ENCODE measurements at places on chromosomes 3 and 15.
A peak's percentile ranks its signal among the peaks of the same experiment; 100 is the strongest.

DNA sequence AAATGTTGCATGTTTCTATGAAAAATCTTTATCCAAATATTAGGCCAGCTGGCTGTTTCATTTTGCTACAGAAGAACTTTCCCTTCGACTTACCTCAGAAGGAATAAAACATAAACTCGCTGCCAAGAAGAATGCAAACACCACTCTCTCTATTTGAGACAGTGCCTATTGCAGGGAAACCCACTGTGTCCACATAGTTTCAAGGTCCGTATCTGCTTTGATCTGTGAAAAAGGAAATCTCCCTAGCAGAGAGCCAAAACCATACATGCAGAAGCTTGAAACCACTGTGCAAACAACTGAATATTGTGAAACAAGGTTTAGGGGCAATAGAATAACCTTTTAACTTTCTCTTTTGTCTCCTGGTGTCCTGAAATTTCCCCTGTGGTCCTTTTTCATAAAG lies 35.0 kb upstream of the CAPN7 start:
- no peak for DNase-seq

GRCh38 chr15:74438721-74439316 lies 5.1 kb upstream of the SEMA7A start:
- DNase-seq, result peak; percentile 79

DNA sequence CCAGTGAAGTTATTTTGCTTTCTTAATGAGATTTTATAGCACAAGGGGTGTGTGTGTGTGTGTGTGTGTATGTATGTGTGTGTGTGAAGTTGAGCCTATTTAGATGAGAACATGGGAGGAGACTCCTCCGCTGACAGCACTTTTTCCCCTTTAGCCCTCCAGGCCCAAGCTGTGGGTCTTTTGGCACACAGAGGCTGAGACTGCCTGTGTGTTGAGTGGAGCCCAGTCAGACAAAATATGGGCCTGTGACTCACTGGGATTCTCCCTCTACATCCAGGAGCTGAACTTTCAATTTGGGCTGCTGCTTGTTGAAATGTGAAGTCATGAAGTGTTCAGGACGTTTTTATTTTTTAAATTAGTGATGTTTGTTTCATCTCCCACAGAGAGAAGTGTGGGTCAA lies 108.0 kb downstream of the MFSD1 start:
- peak; percentile 66 for DNase-seq

GRCh38 chr3:125003369-125003853 lies 52.4 kb downstream of the HEG1 start:
- peak; percentile 49 for DNase-seq

- DNase-seq, result no peak
Observed at GRCh38 chr3:13168391-13168790, 95.2 kb upstream of the IQSEC1 start.

DNA sequence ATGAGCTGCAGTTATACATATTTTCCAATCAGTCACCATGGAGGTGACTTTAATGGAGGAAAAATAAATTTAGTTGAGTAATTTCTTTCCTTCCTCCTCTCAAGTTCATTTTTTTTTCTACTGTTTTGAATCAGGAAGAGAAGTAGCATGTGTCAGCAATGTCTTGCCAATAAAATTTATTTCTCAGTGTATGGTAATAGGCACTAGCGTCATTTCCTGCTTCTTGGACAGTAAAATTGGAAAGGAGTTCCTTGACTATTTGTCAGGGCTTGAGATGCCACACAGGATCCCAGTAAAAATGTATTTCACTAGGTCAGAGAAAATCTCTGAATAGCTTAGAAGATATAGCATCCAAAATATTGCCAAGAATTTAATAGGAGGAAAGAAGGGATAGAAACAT lies 605.9 kb downstream of the ROBO1 start:
- peak; percentile 63 for DNase-seq

DNA sequence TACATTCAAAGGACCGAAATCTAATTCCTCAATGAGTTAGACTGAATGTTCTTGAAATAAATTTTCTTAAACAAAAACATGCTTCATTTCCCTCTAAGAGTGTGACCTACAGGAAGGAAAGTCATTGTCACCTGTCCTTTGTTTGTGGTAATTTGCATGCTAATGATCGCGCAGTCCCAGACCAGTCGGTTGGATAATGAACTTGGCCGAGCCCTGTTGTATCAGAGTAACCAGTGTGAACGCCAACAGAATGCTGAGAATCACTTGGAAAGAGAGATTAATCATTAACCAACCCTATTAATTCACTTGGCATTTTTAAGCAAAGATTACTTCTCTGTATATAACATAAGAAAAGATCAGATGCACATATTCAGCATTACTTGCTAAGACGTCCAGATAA lies 8.1 kb upstream of the ARNT2 start:
- no peak for DNase-seq

- DNase-seq, result peak; percentile 11
Observed at GRCh38 chr3:104992676-104993075, 374.0 kb upstream of the ALCAM start.

GRCh38 chr3:10783360-10784351 lies 32.4 kb upstream of the SLC6A11 start:
- peak; percentile 30 for DNase-seq

DNA sequence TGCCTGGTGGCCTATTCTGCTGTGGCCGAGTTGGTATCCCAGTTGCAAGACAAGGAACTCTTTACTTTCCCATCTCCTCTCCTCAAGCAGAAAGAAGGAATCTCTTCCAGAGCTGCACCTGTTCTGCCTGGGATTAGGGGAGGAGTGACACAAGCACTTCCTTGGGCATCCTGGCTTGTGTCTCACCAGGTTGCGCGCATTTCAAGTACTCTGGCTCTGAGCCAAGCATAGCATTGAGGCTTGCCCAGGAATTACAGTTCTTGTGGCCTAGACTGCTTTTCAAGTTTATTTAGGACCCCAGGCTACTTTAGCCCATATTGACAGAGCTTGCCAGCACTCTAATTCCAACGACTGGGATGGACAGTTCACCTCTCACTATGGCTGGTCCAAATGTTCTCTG lies 150.5 kb downstream of the RSRC1 start:
- DNase-seq, result no peak

- no peak for DNase-seq
Observed at GRCh38 chr3:148204131-148204530, 493.6 kb upstream of the AGTR1 start.

DNA sequence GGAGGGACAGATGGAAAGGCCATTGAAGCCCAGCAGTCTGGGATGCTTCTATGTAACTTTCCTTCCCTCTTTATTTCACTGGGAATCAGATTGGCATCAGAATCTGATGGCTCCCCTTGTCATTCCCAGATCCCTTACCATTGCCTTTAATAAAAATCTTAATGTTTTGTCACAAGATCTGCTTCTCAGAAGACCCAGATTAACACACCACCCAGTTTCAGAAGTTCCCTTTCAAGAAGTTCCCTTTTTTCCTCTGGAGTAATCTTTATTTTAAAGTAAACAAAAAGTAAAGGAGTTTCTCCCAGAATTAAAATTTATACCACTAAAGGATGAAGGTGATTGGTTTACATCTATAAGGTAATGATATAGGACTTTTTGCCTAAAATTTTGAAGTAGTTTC lies 76.4 kb downstream of the UBR1 start:
- no peak for DNase-seq

GRCh38 chr3:66709532-66709931 lies 208.7 kb upstream of the LRIG1 start:
- no peak for DNase-seq

DNA sequence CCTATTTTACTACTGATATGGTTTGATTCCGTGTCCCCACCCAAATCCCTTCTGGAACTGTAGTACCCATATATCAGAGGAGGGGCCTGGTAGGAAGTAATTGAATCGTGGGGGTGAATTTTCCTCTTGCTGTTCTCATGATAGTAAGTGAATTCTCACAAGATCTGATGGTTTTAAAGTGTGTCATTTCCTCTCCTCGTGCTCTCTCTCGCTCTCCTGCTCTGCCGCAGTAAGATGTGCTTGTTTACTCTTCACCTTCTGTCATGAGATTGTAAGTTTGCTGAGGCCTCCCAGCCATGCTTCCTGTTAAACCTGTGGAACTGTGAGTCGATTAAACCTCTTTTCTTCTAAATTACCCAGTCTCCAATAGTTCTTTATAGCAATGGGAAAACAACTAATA lies 81.2 kb upstream of the ZBTB20 start:
- DNase-seq, result peak; percentile 40

- no peak for DNase-seq
Observed at GRCh38 chr15:49688135-49688790, 67.4 kb downstream of the DTWD1 start.

GRCh38 chr15:49309889-49310288 lies 113.2 kb upstream of the FGF7 start:
- peak; percentile 13 for DNase-seq

DNA sequence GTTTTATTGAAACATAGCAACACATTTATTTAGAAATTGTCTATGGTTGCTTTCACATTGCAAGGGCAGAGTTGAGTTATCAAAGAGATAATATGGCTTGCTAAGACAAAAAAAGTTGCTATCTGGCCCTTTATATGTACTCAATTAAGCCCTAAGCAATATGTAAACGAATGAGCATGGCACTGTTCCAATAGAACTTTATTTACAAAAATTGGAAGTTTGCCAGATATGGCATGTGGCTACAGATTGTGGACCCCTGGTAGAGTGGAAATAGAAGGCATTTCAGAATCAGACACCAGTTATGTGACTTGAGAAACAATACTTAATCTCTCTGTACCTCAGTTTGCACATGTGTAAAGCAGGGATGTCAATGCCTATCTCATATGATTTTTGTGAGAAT lies 515.6 kb upstream of the SGO1 start:
- DNase-seq, result no peak

- peak; percentile 88 for DNase-seq
Observed at GRCh38 chr3:178845420-178846118, 226.0 kb downstream of the ZMAT3 start.

DNA sequence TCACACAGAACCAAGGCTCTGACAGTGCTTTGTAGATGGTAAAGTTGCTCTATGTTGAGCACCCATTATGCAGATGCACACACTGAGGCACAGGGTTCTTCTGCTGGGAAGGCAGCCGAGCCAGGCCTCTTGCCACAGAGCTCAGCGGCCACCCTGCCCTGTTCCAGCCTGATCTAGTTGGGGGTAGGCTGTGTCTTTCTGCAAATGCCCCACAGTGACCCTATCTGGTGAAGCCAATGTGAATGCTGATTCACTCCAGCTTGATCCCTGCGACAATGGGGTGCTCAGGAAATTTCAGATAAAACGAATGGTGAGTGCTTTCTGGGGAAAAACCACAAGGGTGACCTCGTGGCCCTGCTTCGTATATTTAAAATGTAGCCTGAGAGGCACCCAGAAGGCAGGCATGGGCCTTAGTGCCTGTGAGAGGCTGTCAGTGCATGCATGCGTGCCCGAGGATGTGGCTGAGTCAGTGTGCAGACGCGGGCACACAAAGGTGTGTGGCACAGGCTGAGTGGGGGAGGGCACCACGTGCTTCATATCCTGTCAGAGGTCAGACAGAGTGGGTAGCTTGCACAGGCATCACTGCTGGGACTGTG lies 85.7 kb downstream of the ATP2B2 start:
- no peak for DNase-seq

DNA sequence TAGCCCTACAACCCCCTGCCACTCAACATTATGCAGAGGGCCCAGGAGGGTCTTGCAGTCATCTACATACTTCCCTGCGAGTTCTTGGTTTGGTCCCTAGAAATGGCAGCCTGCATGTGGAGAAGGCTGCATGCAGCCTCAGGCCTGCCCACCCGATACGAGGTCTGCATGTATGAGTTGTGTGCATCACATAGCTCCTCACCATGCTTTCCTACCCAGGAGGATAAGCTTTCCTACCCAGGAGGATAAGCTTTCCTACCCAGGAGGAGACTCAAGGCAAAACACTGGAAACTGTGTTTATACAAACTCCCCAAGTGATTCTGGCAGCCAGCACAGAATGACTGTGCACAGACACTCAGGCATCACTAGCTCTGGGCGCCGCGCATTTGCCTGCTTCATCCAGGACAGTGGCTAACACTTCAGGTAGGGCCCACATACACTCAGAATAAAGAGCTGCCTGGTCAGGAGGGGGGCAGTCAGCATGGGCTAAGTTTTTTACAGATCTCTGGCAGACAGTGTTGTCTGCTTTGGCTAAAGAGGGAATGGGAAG lies 187.7 kb downstream of the THSD4 start:
- peak; percentile 27 for DNase-seq

GRCh38 chr3:181454451-181455027 lies 257.2 kb upstream of the SOX2 start:
- DNase-seq, result no peak

GRCh38 chr15:31437686-31438085 lies 111.1 kb downstream of the KLF13 start:
- DNase-seq, result no peak

GRCh38 chr3:2908693-2909351 lies 201.4 kb downstream of the IL5RA start:
- DNase-seq, result no peak

- no peak for DNase-seq
Observed at GRCh38 chr3:49725906-49726681, 2.3 kb upstream of the GMPPB start.

DNA sequence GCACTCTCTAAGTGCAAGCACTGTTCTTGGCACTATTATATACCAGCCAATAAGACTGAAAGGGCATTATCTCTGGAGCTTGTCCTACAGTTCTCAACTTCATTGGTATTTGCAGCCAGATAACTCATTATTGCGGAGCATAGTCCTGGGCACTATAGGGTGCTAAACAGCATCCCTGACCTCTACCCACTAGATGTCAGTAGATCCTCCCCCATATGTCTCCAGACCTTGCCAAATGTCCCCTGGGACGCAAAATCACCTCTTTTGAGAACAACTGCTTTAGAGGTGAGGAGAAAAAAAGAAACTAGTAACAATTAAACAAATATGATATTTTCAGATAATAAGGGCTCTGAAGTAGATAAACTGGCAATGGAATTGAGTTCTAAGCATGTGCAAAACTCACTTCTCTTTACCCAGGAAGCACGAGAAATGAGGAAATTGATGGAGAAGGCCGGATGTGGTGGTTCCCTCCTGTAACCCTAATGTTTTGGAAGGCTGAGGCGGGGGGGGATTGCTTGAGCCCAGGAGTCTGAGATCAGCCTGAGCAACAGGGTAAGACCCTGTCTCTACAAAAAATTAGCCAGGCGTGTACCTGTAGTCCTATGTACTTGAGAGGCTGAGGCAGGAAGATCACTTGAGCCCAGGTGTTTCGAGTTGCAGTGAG lies 61.4 kb downstream of the FRMD4B start:
- peak; percentile 25 for DNase-seq

DNA sequence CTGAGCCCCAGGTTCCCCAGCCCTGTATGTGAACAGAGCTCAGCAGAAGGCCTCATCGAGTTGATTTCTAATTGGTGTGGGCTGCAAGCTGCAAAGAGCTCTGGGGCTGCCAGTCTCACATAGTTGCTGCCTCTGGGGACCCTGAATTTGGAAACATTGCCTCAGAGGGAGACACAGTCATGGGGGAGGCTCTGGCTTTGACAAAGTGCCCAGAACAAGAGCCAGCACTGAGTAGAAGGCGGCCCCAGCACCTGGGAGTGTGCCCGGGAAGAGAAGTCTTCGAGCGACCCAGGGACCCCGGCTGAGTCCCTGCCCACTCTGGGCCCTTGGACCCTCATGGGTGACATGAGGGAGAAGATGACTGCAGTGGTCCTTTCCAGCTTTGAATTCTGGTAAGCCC lies 7.3 kb downstream of the NTRK3 start:
- DNase-seq, result no peak

- peak; percentile 85 for DNase-seq
Observed at GRCh38 chr3:10026084-10026890, at the start of gene FANCD2. Gene FANCD2 (plus strand): TSS chr3:10026437. CDS start chr3:10028658, 2,221 bp downstream.

Measured in EH (cell line).